Testis (tissue), 5 donors: ENCODE measurements at places on chromosomes 16 and 17. TPM values are rescaled to one million over a fixed set of nuclear protein-coding genes. Genes with fewer than 3 reads are reported as not detected.

GRCh38 chr17:6870841-6871240, 39.3 kb upstream of the TEKT1 start:
- DNase-seq: no peak

DNA sequence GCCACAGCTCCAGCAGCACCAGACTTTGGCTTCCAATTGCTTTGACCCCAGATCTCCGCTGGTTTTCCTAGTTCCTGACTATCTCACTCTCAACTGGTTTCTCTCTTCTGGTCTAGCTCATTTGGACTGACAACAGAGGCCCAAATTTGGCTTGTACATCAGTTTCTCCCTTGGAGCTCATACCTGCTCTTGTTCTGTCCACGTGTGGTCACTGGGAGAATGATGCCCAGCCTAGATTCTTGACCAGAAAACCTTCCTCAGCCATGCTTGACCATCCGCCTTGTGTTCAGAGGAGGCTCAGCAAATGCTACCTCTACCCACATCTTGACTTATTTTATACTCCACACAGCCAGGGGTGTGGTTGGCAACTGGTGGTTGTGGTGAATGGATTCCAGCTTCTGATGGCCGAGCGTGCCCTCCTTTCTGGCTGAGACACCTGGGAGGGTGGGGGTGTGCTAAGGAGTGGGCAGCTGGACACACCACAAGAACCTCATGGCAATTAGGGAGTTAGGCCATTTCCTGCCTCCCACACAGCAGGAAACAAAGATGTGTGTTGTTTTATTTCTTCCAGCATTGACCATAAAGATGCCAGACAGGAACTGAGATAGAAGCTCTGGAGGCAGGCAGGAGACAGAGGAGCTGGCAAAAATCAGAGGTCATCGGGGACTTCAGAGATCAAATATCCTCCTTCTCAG, 93.8 kb upstream of the FAM20A start:
- DNase-seq: no peak

The OTOA gene
- 6.5 TPM for total RNA-seq

The CSH1 gene
- 1.2 TPM for total RNA-seq

- DNase-seq: no peak
Observed at GRCh38 chr16:67444259-67445125, 13.6 kb downstream of the HSD11B2 start.

DNA sequence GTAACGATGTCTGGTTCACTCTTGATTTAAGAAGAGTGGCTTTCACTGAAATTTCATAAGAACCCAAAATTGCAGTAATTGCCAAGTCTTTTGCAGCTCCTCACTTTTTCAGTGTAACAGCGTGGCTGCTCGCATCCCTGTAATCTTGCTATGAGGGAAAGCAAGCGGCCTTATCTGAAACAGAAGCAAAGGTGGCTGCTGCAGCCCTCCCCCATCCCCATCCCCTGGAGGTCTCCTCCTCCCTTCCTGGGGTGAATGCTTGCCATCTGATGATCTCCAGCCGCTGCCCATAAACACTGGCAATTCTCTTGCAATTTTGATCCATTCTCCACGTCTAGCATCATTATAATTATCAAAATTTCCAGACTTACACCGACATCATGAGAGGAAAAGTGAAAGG, 182.5 kb upstream of the ASIC2 start:
- DNase-seq: no peak

GRCh38 chr16:9644258-9644657, 538.0 kb downstream of the GRIN2A start:
- DNase-seq: no peak

DNA sequence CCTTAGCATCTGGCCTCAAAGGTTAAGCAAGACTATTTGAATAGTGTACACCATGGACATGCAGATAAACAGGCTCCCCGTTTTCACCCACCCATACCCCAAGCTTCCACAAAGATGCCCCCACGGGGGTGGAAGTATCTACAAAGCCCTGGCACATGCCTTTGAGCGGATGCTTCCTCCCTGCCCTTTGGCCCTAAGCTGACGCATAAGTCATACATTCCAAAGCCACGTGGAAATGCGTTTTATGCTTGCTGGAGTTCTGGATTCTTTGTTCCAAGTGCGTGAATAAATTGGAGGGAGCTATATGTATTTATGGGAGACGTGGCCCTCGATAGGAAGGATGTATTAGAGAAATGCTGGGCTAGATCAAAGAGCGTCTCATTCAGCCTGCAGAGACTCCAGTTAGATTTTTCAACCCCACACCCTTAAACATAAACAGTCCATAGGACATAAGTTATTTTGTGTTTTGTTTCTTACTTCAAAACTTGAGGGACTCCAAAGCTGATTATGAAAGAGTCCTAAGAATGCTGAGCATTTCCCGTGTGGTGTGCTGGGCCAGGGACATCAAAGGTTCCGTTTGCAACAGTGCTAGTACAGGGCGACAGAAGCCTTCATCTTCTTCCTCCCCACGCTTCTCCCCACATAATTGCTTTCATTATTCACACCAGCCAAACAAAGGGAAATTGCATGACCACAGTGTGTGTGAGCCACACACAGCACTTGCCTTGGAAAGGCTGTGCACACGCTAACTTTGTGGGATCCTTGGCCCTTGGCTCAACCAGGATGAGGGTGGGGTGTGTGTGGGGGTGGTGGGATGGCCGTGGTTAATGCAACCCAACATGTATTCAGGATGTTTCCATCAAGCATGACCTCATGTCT, 73.6 kb downstream of the WIPI1 start:
- DNase-seq: no peak

DNA sequence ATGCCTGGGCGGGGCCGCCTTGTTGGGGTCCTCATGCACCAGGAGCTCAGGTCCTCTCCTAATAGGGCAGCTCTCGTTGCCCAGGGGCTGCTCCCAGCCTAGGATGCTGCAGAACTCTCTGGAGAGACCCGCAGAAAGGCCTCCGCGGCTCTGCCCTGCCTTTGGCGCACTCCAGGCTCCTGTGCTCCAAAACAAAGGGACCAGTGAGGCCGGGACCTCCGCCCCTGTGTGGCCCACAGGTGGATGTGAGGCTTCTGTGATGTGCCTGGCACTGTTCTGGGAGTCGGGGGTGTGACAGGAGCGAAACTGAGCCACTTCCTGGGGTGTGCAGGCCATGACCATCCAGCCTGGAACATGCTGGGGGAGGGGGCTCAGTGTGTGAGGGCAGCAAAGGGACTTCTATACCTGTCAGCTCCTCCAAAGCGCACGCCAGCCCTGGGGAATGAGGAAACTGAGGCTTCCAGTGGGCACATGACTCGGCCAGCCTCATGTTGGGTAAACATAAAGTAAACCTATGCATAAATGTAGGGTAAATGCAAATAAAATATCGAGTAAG, 153.2 kb downstream of the IRF8 start:
- DNase-seq: no peak

DNA sequence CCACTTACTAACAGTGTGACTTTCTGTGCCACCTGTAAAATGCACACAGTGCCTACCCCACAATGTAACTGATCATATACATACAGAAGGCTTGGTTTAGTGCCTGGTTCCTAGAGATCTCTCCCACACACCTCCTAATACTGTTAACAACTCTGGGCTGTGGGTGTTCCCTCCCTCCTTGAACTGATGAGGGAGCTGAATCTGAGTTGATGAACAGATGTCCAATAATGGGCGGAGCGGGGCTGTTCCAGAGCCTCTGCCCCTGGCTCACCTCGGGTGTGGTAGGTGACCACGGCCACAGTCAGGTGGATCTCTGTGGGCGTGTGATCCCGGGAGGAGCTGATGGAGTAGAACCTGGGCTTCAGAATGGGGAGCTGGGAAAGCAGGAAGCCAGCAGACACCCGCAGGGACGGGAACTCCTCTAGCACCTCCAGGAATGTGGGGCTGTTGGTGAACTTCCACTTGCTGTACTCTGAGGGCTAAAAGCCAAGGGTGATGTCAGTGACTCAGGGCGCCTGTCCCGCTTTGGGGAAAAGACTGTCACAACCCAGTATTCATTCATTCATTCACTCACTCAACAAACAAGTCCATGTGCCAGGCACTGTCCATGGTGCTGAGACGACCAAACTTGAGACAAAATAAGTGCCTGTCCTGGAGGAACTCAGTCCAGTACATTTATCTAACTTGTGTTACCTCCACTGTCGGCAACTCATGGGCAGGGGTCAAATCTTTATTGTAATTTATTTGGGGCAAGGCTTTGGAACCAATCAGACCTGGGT, 37.6 kb downstream of the NOS2 start:
- DNase-seq: peak; percentile 26

GRCh38 chr17:49050611-49051010, 53.4 kb downstream of the IGF2BP1 start:
- DNase-seq: no peak

DNA sequence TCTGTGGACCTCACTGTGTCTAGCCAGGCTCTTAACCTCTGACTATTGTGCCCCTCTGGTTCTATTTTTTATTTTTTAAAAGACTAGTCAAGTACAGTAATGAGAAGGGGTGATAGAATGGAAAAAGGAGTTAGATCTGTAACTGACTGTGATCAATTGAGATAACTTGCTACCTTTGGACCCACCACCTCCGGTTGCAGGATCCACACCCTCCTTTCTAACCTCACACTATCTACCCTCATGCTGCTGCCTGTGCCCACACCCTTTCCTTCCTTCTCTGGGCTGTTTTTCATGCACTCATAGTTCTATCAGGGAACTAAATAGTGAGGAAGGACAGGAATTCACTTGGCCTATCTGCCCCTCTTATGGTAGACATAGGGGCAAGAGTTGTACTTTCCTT, 172.3 kb downstream of the KATNIP start:
- no peak for DNase-seq

The PRR29 gene
- 12.2 TPM for total RNA-seq

The PHKB gene
- total RNA-seq: 136 TPM
